ENCODE measurements at places on chromosomes 2 and 18. TPM values are rescaled to one million over a fixed set of nuclear protein-coding genes. Genes with fewer than 3 reads are reported as not detected.
A peak's percentile ranks its signal among the peaks of the same experiment; 100 is the strongest.

DNA sequence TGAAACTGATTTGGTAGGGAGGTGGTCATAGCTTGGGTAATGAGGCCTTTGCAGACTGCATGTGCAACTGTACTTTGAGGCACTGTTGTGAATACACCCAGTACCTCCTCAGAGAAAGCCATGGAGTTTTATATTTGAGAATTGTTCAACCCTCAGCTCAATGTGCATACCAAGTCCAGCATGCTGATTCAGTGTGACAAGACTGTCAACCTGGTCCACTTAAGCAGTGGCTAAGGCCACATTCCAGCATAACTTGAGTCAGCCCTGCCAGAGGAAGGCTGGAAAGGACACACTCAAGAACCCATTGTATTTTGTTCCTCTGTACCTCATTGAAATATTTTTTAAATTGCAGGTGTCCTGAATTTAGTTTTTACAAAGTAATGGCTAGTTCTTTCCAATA is 121.8 kb upstream of the HNMT start:
- DNase-seq: no peak

- no peak for DNase-seq
These were observed 252.5 kb upstream of the HNRNPA3 start for GRCh38 chr2:176960061-176960460.

DNA sequence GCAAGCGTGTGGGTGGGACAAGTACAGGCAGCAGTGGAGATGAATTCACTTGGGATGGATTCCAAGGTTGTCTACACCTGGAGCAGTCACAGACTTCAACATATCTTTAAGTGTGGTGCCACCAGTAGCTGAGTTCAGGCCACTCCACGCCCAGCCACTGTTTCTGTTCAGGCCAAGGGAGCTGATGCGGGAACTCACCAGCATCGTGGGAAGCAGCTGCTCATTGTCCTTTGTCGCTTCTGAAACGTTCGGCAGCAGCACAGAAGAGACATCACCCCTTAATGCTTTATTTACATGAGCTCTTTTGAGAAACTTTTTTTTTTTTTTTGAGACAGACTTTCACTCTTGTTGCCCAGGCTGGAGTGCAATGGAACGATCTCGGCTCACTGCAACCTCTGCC is 19.9 kb upstream of the INHBB start:
- no peak for DNase-seq

DNA sequence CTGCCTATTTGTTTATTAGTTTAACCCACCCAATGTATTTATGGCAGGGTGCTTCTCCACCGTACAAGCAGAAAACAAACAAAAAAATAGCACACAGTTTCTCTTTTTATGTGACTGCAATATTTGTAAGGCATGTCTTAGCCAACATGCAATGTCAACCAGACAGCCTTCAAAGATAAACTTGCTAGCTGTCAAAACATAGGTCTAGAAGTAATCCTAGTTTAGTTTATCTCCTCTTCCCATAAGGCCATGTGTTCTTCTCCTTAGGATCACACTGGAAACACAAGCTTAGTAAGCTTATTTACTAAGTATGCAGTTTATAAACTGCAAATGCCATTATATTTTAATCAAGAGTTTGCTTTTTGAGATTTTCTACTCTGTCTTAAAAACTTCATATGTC is 75.6 kb downstream of the LDAH start:
- DNase-seq: no peak

Gene LTBP1
- 9.2 TPM for total RNA-seq

Gene ACVR1C
- total RNA-seq: not detected

Gene RPRM
- 0.34 TPM for total RNA-seq

- DNase-seq: no peak
These were observed 51.8 kb downstream of the MYO1B start for GRCh38 chr2:191297033-191297432.

GRCh38 chr2:33893824-33894223 is 294.7 kb upstream of the FAM98A start:
- DNase-seq: no peak

GRCh38 chr2:13681936-13682335 is 950.6 kb upstream of the LRATD1 start:
- no peak for DNase-seq

- DNase-seq: no peak
These were observed 184.1 kb upstream of the FN1 start for GRCh38 chr2:215619989-215620388.

Gene FBXO41
- total RNA-seq: 2.2 TPM

GRCh38 chr18:45386041-45386655 is 229.1 kb upstream of the SLC14A2 start:
- DNase-seq: peak; percentile 38

Gene CHMP1B
- 33.0 TPM for total RNA-seq

GRCh38 chr2:220033546-220033945 is 406.1 kb downstream of the SLC4A3 start:
- peak; percentile 89 for DNase-seq

DNA sequence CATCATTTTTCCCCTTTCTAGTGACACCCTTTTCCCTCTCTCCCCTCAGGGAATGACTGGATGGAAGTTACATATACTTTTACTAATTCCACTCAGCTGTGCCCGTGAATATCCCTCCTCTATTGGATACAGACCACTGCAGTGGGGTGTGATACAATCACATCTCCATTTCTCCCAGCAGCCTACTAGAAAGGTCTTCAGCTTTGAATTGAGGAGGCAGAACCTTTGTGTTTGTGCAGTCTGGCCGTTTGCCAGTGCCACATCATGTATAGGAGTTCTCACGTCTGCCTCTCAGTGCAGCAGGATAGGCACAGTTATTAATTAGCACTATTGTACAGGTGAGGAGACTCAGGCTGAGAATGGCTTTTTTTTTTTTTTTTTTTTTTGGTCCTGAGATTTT is 16.4 kb downstream of the TNFRSF11A start:
- DNase-seq: no peak

DNA sequence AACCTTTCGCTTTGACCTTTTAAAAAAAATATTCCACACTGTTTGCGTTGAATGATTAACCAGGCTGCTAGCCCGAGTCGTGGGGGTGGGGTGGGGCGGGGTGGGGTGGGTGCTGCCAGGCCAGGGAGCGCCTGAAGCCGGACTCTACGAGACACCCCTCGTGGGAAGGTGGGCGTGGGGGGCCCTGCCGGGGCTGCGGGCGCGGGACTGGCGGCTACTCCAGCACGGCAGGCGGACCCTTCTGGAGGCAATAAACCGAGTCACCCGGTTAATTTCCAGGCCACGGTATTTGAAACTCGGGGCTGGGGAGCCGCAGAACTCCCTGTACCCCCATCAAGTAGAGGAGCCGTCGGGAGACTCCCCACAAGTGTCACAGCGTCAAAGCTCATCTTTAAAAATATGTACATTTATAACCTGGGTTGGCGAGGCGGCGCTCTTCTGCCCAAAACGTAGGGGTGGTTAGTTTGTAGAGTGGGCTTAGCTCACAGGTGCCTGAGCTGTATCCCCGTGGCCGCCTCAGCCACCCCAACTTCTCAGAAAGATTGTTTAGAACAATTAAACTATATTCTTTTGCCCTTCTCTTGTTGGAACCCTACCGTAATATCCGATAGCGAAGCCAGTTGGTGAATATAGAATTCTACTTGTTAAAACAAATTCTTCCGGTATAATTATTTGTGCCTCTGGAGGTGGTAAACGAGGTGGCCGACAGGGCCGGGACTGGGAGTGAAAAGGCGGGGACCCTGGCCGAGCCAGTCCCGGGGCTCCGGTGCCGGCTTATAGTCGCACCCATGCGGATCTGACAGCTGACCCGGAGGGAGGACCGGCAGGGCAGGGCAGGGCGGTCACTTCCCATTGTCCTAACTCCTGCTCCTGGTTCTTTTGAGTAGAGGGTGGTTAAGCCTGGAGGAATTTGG is 1.4 kb downstream of the B3GNT2 start:
- DNase-seq: peak; percentile 29

GRCh38 chr2:166539340-166540162 is 45.5 kb upstream of the SCN7A start:
- DNase-seq: peak; percentile 42

Gene BCL11A
- not detected for total RNA-seq
